ENCODE measurements at places on chromosomes 1 and 21.

DNA sequence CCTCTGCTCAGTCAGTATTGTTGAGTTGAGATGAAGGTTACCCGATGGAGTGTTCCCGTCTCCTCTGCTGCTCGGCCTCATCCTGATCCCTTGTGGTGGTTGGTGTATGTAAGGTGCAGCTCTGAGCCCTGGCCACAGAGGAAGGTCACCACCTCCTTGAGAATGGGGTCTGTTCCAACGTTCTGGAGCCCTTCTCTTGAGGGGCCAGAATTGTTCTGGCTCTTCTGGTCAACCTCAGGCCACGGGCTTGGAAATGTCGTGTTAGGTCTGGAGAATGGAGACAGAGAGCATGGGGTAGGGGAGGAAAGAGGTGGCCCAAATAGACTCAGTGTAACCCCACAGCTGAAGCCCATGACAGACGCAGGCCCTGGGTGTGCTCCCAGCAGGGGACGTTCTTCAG, 62.3 kb upstream of the ETV3 start:
- DNase-seq: no peak

DNA sequence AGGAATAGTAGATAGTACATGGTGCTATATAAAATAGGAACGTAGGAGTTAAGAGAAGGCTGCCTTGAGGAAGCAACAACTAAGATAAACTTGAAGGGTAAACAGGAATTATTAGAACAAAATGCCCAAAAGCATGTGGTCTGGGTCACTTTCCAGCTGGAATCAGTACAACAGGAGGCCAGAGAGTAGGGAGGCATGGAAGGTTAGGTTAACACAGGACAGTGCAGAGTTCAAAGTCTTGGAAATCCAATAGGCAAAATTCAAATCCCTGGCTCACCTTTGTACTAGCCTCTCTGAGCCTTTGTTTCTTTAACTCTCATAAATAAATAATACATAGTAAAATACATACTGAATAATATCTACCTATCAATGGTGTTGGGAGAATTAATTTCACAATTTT, 69.0 kb upstream of the NEK7 start:
- DNase-seq: no peak

DNA sequence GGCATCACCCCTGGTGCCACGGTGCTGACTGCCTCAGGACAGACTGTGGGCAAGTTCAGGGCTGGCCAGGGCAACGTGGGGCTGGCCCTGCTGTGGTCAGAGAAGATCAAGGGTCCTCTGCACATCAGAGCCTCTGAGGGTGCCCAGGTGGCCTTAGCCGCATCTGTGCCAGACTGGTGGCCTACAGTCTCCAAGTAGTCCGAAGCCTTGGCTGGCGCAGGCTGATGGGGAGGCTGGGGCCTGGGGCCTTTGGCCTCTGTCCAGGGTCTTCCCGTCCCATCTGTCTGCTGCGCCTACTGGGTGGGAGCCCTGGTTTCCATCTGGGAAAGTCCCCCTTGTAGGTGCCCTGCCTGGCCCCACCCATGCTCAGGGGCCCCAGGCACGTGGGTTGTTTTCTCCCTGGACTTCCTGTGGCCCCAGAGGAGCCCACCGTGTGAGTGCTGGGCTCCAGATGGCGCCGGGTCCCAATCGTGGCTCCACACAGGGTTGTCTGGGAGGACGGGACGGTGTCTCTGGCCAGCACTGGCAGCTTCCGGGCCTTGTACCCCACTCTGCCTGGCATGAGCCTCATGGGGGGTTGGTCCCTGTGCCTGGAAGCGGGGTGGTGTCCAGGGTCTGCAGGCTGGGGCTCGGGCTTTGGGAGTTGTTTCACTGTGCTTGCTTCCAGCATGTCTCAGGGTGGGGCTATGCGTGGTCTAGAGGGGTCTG, 9.9 kb downstream of the IBA57 start:
- DNase-seq: no peak

- DNase-seq: peak; percentile 88
Observed at GRCh38 chr1:178066908-178067614, 26.8 kb upstream of the RASAL2 start.

GRCh38 chr1:116492358-116492811, 78.4 kb downstream of the CD58 start:
- peak; percentile 52 for DNase-seq

GRCh38 chr21:32978331-32979270, 47.1 kb upstream of the OLIG2 start:
- no peak for DNase-seq

DNA sequence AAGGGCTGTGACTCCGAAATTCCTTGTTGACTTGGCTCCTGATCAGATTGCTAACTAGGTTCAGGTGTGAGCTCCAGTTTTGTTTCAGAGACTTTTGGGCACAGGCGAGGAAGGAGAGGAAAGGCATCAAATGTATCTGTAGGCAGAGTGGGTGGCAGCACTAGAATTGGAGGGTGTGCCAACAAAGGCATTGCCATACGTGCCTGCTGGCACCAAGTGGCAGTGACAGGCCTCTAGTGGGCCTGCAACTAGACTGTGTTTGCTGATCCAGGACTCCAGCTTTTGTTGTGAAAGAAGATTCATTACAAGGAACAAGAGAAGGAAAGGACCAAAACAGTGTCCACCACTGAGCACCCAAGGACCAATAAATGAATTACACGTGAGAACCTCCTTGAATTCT, 79.5 kb downstream of the TM2D1 start:
- DNase-seq: no peak

Data from suppressor macrophage treated with lipopolysaccharide for 1 hour (primary cell).